Right hindlimb (tissue), 1 donor: ENCODE measurements at places on chromosomes 13 and 19.

- no peak for DNase-seq
These were observed 5.7 kb upstream of the ZNF222 start for GRCh38 chr19:44019498-44019897.

- no peak for DNase-seq
These were observed 349 bp upstream of the KISS1R start for GRCh38 chr19:916645-917322.

GRCh38 chr13:45242070-45242469, 41.2 kb upstream of the KCTD4 start:
- no peak for DNase-seq

DNA sequence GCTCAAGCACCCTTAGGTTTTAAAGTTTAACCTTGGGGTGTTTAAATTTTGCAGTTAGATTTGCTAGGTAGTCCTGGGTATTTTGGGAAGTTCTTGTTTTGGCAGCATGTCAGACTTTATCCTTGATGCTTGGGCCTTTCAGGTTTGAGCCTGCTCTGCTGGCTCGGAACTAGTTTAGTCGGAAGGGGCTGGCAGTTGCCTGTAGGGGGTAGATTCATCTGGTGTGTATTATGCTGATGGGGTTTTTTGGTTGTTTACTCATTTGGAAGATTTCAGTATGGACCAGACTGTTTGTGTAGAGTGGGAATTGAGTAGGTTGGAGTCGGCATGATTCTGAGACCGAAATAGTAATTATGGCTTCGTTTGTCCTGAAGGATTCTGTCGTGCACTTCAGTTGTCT, 15.1 kb downstream of the ILF3 start:
- no peak for DNase-seq

- DNase-seq: no peak
These were observed 7.2 kb downstream of the GARRE1 start for GRCh38 chr19:34261334-34262109.

DNA sequence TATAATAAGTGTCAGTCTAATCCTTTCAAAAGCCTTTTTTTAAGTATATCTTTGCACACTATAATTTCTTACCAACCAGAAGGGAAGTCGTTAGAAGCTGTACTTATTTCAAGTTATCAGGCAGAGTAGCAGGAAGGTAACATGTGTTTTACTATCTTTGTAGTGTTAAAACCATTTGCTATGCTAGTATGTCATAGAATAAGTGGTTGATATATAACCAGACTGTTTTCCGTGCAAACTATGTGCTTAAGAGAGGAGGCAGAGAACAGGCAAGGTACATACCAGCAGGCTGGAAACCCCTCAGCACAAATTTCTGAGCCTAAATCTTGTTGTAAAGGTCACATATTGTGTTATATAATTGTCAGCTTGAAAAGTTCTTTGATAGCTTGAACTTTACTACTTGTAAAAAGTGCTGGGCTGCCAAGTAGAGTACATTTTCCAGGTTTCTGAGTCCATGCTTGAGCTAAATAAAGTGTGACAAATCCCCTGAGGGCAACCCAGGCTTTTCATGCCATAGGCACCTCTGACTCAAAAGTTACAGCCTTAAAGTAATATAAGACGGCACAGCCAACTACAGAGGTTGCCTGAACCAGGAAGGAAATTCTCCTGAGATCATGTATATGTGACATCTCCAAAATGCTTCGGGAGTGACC, 1297.4 kb downstream of the PCDH9 start:
- DNase-seq: no peak

GRCh38 chr13:99285432-99286182, 21.6 kb downstream of the GPR183 start:
- no peak for DNase-seq

DNA sequence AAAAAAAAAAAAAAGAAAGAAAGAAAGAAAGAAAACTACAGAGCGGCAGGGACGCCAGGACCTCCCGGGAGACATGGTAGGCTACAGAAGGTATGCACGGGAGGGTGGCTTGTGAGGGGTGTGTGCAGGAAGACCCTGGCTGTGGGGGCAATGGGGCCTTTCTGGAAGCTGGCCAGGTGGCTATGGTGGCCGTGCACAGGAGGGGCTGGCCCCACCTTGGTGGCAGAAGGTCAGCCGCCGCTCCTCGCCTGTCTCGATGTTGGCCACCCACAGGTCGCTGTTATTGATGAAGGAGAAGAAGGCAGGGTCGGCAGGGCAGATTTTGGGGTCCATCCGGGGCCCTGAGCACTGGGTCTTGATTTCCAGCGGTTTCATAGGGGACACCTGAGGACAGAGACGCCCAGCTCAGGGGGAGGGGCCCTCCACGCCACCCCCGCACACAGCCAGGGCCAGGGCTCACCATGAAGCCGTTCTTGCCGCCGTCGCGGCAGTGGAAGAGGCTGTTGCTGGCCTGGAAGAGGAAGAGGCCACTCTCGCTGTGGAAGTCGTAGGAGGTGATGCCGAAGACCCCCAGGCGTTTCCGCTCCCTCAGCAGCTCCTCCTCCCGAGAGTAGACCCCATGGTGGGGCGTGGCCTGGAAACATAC, 19.8 kb downstream of the DPP9 start:
- no peak for DNase-seq

DNA sequence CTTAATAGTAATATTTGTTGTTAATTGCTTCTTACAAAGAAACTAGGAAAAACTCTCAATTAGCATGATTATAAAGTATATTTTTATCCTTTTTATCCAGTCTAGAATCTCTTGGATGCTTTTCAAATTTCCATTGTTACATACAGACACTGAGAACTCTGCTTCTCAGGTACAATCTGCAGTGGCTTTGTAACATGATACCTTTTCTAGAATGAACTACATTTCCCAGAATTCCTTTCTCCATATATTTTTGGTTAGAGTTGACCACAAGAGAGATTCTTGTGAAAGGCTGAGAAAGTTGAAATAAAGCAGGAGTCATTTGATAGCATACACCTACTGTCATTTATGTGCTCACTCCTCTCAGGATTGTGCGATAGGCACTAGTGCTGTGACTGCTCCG, 148.6 kb downstream of the SLITRK6 start:
- DNase-seq: no peak

DNA sequence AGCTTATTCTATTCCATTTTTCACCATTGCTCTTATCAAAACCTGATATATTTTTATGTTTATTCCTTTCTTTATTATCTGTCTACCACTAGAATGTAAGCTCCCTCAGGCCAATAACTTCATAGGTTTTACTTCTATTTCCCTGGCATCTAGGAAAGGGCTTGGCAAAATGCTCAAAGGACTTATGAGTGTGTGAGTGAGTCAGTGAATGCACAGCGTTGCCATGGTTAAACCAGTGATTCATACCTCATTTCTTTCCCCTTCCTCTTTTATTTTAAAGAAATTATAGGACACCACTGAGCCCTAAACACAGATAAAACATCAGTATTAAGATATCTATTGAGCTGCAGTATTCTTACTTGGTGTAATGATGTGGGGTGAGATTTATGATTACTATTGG, 162.1 kb downstream of the GPC6 start:
- no peak for DNase-seq

GRCh38 chr19:3506384-3507340, 551 bp downstream of the FZR1 start:
- DNase-seq: peak; percentile 57

DNA sequence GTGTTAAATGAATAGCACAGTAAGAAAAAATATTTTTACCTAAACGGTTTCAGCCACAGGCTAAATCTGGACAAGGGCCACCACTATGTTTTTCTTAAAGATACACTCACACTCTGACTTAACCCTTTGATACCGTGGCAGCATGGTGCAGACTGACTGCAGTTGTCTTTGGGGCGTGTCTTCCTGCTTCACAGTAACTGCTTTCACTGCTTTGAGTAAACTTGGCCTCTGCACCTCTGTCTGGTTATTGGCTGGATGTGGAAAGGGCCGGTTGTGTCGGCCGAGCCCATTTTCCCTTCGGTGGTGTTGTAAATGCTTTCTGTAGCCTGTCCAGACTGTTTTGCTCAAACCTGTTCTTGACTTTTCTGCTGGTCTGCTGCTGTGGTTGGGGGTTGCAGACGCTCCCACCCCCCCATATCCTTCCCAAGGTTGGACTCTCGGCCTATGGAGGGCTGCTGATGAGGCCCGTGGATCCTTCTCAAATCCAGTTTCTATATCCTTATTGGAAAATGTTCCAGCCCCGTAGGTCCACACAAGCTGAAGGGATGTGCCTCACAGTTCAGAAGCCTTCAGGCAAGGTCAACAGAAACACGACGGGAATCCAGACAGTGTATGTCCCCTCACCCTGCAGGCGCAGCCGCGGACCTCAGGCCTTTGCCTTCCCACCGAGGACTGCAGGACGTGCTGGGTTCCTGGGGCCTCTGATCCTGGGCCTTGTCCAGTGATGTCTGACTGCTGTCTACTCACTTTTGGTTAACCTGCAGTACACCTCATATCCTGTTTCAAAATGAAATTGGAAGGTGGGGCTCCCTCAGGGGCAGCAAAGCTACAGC, 90.2 kb upstream of the RNF113B start:
- peak; percentile 62 for DNase-seq

- DNase-seq: no peak
These were observed 7.3 kb downstream of the ADGRL1 start for GRCh38 chr19:14198384-14199376.

GRCh38 chr13:102399791-102400674, 1.8 kb downstream of the FGF14 start:
- peak; percentile 34 for DNase-seq

- no peak for DNase-seq
These were observed 1386.7 kb downstream of the SLITRK5 start for GRCh38 chr13:89057862-89058261.

- peak; percentile 38 for DNase-seq
These were observed 230.2 kb downstream of the TDRD3 start for GRCh38 chr13:60627071-60627686.

GRCh38 chr13:98222816-98223215, 45.7 kb upstream of the RNF113B start:
- DNase-seq: no peak

DNA sequence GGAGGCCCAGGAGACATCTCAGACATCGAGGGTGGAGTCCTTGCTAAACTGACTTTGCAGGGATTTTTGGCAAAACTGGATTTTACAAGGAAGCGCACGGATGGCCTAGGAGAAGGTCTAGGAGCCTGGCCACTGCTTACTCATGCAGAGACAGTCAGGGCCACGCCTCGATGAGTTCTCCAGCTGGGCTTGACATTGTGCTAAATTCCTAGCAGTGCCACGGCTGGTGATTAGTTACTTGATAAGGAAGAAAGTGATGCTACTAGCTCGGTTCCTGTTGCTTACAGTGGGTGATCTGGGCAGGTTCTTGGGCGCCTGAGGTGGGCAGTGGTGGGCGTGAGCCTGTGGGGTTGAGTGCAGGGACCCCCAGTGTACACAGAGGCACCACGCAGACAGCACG, 143.4 kb downstream of the SOX1 start:
- DNase-seq: no peak

GRCh38 chr19:3062165-3063105, at the start of gene TLE5:
Gene TLE5, minus strand, starts transcription at chr19:3062495. Its CDS starts 295 bp downstream, at chr19:3062200.
- DNase-seq: peak; percentile 73

DNA sequence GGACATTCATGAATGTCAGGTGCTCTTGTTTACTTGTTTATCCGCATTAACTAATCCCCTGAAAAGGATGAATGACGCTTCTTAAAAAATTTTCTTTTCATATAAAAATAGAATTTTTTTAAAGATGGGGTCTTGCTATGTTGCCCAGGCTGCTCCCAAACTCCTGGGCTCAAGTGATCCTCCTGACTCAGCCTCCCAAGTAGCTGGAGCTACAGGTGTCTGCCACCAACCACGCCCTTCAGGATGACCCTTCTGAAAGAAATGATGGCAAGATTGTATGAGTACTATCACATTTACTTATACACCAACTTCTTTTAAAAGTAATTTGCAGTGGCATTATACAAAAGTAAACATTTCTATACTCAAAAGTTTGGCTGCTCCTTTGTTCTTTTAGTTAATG, 6.2 kb upstream of the EBPL start:
- no peak for DNase-seq

DNA sequence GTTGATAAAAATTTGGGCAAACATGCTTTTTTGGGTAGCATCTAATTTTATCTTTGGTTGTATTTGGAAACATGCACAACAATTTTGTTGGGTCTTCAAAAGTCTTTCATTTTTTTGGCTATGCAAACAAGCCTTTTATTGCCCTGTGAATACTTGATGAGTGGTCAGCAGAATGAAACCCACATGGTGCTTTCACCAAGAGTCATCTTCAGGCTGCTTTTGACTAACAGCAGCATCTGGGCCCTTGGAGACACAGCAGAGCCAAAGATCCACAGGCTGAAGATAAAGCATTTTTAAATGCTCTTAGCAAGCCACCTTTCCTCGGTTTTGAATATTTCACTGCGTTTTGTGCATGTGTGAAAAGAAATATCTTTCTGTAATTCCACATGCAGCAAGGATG, 154.9 kb downstream of the FGF9 start:
- no peak for DNase-seq

DNA sequence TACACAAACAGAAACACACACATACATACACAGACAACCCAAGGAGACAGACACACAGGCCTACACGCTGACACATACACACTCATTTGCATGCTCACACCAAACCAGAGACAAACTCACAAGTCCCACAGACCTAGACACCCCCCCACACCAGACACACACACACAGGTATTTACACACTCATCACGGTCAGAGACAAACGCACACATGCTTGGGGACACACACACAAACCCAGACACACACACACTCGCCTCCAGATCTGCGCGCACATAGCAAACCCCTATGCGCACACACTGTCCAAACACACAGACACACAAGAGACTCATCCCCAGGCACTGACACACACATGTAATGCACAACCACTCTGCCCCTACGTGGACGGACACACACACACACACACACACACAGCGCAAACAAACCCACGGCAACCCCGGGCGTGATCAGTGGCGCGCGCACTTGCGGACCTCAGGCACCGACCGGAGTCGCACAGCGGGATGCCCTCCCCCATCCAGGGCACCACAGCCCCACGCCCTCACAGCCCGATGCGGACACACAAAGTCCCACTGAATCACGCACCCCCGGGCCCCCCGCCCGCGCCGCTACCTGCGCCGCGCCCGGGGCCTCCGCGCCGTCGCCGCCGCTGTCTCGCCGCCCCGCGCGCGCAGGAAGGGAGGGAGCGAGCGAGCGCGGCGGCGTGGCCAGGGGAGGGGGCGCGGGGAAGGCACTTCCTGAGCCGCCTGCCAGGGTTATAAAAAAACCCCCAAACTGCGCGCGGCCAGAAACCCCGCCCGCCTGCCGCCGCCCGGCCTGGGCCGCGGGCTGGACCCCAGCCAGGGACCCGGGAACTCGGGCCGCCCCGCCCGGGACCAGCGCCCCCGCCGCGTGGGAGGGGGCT, at the start of gene ADAMTS10:
ADAMTS10 (minus strand) TSS at position 675 of the 895 bp plus-strand sequence. CDS start 5,005 bp downstream, outside the sequence.
- peak; percentile 71 for DNase-seq

DNA sequence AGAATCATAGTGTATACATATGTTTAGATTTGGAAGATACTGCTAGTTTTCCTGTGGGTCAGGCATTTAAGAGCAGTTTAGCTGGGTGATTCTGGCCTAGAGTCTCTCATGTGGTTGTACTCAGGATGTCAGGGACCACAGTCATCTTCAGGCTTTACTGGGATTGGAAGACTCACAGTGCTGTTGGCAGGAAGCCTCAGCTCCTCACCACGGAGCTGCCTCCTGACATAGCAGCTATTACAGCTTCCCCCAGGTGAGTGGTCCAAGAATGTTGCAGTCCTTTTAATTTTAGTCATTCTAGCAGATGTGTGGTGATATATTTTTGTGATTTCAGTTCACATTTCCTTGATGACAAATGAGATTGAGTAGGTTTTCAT, 16.9 kb upstream of the GPR18 start:
- DNase-seq: peak; percentile 57

- DNase-seq: no peak
These were observed 15.0 kb downstream of the POLR1D start for GRCh38 chr13:27636589-27637288.

GRCh38 chr13:81017513-81018152, 676.7 kb upstream of the SPRY2 start:
- DNase-seq: no peak
